Stimulated activated naive CD8-positive, alpha-beta T cell treated with anti-CD3 and anti-CD28 coated beads, Interleukin-15, amount 100 ng/mL, for 72 hours (primary cell): ENCODE measurements at places on chromosomes 12 and 14.

DNA sequence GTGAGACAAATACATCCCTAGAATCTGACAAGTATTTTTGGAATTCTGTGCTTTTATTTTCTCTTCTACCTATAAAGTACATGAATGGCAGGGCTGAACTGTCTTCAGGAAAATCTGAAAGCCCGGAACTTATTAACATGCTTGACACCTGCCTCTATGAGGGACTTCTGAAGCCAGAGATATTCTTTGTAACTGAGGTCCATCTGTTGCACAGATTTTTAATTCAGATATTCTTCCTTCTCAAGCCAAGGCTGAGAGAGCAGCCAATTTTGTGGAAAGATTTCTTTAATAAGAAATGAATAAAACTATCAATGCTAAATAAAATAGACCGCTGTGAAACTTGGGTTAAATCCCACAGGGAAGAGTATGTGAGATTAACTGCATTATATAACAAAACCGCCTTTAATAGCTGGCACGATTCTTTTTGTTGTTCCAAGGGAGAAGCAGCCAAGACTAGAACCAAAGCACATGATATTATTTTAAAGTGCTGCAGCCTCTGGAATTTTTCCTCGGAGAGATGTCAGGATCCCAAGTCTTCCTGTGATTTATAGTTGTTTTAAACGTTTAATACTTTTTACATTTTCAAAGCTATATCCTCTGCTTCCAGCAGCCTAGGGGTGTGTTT is 148.9 kb downstream of the CRADD start:
- no peak for DNase-seq

DNA sequence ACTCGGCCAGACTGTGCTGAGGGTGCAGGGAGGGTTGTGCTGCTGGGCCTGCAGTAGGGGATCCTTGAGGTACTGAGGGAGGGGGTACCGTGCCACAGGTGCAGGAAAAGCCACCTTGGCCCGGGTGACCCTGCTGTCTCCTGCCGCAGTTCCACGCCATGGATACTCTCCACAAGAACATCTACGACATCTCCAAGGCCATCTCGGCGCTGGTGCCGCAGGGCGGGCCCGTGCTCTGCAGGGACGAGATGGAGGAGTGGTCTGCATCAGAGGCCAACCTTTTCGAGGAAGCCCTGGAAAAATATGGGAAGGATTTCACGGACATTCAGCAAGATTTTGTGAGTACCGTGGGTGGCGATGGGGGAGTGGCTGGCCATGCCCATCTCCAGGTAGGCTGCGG is 14.0 kb upstream of the CRIP2 start:
- no peak for DNase-seq

GRCh38 chr12:77189901-77190416 is 124.6 kb upstream of the E2F7 start:
- no peak for DNase-seq

- no peak for DNase-seq
These were observed 715 bp downstream of the KLRC4 start for GRCh38 chr12:10408842-10409241.

- DNase-seq, result no peak
These were observed 6.3 kb upstream of the RILPL2 start for GRCh38 chr12:123442774-123443173.

DNA sequence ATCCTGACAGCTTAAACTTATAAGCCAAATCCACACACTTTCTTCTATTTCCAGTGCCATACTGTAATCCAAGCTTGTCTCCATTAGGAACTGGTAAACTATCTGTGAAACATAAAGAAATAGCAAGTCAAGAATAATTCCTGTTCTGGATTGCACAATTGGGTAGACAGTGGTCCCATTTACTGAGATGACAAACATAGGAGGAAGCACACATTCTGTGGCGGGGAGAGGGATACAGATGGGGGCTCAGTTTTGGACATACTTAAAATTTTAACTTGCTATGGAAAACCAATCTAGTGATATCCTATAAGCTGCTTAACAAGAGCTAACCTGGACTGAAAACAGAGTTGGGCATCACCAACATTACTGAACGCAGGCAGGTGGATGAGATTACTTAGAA is 16.3 kb downstream of the MAP4K5 start:
- no peak for DNase-seq

GRCh38 chr12:51938726-51939125 is 12.8 kb upstream of the ACVR1B start:
- no peak for DNase-seq

DNA sequence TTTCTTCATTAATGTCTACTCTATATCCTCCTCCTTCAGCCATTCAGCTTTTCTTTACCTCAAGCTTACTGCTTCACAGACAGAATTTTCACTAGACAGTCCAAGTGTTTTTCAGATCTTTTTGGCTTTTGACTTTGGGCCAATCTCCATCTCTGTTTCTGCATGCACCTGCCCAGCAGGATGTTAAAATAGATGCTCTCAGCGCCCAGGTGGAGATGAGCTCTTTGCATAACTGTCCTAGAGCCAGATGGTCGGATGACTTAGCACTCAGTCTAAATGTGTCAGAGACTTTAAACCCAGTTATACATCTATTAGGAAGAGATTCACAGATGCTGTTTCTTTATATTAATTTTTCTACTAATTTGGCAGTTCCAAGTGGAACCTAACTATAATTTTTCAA is 80.3 kb upstream of the SSTR1 start:
- no peak for DNase-seq

DNA sequence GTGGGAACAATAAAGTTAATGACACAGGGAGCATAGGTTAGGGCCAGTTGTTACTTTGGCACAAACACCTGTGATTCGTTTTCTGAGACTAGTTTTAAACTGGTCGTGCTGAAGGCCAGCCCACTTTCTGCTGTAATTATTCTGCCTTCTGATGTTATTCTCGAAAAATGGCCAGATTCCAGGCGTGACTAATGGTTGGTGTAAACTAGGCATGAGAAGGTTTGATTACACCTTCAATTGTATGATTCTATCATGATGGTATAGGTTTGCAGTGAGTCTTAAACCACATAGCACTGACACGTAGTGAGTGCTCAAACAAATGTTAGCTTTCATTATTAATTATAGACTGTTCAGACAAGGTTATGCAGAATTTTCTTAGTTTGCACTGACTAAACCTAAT is 39.0 kb downstream of the CKB start:
- no peak for DNase-seq

DNA sequence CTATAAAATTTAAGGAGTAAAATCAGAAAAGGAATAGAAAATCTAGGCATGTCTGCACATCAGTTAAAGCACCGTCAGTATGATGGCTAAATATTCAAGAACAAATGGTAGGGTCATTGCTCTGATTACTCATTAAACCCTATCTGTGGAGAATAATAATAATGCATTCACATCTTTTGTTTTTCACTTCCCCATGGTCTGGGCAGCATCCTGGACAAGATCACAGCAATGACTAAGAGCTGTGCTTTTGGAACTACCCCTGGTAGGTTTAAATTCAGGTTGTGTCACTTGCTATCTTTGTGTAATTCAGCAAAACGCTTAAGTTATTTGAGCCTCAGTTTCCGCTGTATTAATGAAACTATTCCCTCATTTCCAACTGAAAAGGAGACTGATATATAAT is 33.1 kb downstream of the C12orf42 start:
- DNase-seq, result no peak

GRCh38 chr12:116227811-116228210 is 49.7 kb downstream of the MED13L start:
- no peak for DNase-seq

- no peak for DNase-seq
These were observed 102.9 kb upstream of the CCDC196 start for GRCh38 chr14:66383257-66383656.

DNA sequence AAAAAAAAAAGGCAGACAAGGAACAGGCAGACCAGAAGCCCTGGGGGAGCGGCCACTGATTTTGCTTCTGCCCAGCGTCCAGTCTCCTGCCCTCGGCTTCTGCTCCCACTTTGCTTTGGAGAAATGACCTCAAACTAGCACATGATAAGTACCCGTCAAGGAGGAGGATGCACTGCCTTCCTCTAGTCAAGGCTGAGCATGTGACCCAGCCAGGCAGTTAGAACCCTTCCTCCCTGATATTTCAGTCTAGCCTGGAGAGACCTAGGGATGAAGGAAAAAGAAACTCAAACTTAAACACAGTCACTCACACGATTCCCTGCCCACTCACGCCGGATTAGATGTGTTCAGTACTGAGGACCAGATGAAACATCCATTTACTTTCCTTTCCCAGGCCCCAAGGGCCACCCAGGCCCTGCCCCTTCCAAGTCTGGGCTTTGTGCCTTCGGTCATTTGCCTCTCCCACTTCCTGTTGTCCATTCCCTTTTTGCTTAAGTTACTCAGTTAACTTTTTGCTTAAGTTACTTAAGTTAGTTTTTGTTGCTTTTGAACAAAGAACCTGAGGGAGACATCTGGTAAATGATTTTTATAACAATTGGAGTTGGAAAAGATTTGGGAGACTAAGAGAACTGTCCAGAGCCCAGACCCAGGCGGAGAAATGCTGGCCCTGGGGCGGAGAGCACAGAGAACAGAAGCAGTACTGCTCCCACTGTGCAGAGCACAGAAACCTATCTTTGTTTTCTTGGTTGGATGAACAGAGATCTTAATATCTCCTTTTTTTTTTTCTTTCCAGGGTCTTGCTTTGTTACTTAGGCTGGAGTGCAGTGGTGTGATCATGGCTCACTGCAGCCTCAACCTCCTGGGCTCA is 23.0 kb upstream of the TTC7B start:
- DNase-seq, result no peak

DNA sequence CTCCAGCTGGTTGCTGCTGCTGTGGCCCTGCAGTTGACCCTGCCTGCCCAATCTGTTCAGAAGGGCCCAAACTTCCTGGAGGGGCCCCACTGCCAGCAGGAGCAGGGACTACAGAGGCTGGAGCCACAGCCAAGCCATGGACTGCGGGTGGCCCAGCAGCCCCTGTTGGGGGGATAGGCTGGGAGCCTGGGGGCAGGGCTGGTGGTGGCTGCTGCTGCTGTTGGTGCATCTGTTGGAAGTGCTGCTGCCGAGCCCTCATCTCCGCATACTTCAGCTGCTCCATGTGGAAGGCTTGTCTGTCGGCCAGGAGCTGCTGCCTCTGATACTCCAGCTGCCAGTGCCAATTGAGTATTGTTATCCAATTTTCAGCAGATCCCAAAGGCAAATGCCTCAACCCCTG is 7.2 kb downstream of the MYL6 start:
- DNase-seq, result no peak

GRCh38 chr14:75101491-75101890 is 25.4 kb downstream of the NEK9 start:
- DNase-seq, result no peak

DNA sequence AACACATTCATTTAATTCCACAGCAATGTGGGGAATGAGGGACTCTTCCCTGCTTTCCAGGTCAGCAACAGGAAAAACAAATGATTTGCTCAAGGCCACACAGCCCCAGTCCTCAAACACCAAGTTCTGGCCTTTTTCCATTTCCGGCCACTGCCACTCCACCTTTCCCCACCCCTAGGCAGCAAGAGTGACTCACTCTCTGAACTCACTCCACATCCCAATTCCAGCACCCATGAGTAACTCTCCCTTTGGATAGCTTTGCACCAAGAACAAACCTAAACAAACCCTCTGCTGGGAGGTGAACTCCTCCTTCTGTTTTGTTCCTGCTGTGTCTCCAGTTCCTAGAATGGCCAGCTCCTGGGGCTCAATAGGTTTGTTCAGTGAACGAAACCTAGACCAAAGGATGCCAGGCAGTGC is 30.4 kb upstream of the PLEKHG6 start:
- no peak for DNase-seq

DNA sequence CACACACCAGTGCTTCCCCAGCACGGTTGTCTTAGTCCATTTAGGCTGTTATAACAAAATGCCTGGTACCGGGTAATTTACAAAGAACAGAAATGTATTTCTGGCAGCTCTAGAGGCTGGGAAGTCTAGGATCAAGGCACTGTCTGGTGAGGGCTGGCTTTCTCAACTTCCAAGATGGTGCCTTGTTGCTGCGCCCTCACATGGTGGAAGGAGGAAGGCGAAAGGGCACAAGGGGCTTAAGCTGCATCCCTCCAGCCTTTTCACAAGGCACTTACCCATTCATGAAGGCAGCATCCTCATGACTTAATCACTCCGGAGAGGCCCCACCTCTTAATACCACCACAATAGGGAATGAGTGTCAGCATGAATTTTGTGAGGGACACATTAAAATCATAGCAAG is 155.5 kb downstream of the SLC15A5 start:
- DNase-seq, result no peak

DNA sequence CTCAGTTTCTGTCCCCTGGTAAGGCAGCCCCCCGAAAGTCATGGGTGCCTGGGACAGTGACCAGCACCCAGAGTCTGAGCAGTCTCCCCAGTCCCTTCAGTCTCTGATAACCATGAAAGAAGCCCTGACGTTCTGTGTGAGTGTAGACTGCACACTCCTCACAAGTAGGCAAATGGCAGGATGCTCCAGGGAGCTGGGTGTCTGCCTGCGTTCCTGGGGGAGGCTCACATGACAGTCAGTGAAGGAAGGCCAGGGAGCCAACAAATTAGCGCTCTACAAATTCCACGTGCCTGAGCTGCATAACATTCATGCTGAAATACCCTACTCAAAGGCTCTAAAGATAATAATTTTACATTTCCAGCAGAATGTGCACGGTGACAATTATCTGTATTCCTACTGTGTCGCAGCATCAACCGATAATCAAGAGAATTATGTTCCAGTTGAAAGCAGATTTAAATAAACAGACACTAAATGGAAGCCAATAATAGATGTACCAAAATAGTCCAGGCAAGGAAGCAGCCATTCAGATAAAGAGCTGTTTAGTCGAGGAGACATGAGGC is 56.3 kb downstream of the ASCL1 start:
- DNase-seq, result no peak

- DNase-seq, result no peak
These were observed 17.4 kb downstream of the KRT76 start for GRCh38 chr12:52759695-52760094.

DNA sequence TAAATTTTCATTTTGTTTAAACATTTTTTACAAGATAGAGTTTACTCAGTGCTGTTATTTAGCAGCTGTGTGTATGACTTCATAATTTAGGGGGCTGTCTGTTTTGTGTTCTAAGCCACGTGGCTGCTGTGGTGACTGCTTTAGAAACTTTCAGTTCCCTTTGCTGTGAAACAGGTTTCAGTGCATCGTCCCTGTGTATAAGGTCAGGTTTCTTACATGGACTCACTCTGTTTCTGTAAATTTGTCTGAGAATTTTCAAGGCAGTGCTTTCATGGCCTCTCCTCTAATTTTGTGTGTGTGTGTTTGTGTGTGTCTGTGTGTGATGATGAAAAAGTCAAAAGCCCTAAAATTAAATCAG is 32.4 kb downstream of the BICD1 start:
- DNase-seq, result peak; percentile 68

- peak; percentile 71 for DNase-seq
These were observed 22.6 kb downstream of the OR10G3 start for GRCh38 chr14:21557084-21557901.
